ENCODE measurements at places on chromosomes 5 and 9.

DNA sequence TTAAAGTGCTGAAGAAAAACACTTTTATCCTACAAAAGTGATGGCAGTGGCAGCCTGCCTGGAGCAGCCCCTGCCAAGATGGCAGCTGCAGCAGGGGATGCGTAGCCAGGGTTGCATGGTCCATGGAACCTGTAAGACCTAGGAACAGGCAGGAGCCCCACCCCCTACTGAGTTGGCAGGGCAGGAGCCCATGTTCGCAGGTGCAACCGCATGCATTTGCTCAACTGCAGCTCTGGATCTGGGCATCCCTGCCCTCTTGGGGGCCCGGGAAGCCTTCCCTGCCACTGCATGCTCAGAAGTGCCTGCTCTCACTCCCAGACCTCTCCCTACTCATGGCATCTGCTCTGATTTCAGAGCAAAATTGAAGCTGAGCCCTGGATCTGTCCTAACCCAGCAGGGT is 779.6 kb downstream of the CDH18 start:
- H3K36me3 ChIP-seq, result no peaks in the 10 kb centered on the region
- no peaks in the 10 kb centered on the region for H3K27me3 ChIP-seq
- H3K27ac ChIP-seq, result no peak overlapping the region
- DNase-seq, result no peak
- H3K4me1 ChIP-seq, result no peaks in the 10 kb centered on the region

DNA sequence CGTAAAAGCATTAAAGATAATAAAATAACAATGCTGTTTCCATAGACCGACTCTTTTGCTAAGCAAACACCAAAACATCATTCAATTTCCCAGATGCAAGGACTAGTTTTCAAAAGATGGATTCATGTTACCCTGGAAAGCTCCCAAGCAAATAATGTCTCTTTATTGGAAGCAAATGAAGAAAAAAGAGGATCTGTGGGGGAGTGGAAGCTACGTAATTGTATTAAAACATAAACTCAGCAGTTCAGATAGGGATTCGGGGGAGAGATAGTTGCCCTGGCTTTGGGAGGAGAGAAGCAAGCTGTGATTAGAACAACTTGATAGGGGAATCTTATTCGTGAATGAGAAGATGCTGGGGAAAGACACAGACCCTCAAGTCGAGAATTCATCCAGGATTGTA is 491.0 kb upstream of the CLINT1 start:
- no peak for DNase-seq
- no peaks in the 10 kb centered on the region for H3K36me3 ChIP-seq
- no peak overlapping the region for H3K4me3 ChIP-seq
- H3K27me3 ChIP-seq, result no peaks in the 10 kb centered on the region
- H3K4me1 ChIP-seq, result no peaks in the 10 kb centered on the region

- no peak overlapping the region for H3K27ac ChIP-seq
- peaks cover 2% of the 10 kb centered on the region for H3K4me1 ChIP-seq
- H3K4me3 ChIP-seq, result no peak overlapping the region
- no peaks in the 10 kb centered on the region for H3K36me3 ChIP-seq
Measured at GRCh38 chr5:36605241-36605640, 1.2 kb upstream of the SLC1A3 start.

DNA sequence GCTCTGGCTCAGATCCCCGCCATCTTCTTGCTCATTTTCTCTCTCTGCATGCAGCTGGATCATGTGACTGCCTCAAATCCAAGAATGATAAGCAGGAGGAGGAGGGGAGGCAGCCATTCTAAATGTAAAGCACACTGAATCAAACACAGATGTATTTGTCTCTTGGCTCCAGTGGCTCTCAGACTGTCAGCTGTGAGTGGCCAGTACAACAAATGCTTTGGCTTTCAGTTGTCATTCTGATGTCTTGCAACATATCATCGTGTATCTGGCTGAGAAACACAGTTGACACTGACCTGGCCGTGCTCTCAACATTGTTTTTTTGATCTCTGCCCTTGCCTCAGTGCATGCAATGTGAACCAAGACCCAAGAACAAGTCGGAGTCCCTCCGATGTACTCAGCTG is 233.1 kb downstream of the ADAMTSL1 start:
- no peak for DNase-seq
- no peaks in the 10 kb centered on the region for H3K27me3 ChIP-seq
- H3K27ac ChIP-seq, result no peak overlapping the region
- H3K36me3 ChIP-seq, result no peaks in the 10 kb centered on the region
- H3K4me3 ChIP-seq, result no peak overlapping the region

DNA sequence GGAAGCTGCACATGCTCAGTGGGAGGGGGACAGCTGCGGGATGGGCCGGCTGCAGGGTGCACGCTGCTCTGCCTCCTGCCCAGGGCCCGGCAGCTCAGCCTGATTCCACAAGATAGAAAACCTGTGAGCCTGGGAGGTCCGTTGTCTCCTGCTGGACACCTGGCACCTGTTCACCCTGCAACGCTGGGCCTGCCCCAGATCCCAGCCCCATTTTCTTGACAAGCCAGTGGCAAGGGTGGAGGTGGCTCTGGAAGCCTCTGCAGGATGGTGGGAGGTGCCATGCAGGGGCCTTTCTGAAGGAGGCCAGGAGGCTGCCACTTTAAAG is 68.1 kb upstream of the RNF130 start:
- H3K27me3 ChIP-seq, result no peaks in the 10 kb centered on the region
- H3K4me1 ChIP-seq, result no peaks in the 10 kb centered on the region
- H3K4me3 ChIP-seq, result no peak overlapping the region
- no peak overlapping the region for H3K27ac ChIP-seq
- DNase-seq, result no peak

GRCh38 chr5:83509540-83509939 is 38.0 kb downstream of the VCAN start:
- H3K36me3 ChIP-seq, result peaks cover 8% of the 10 kb centered on the region
- no peaks in the 10 kb centered on the region for H3K4me1 ChIP-seq
- no peak for DNase-seq
- no peaks in the 10 kb centered on the region for H3K27me3 ChIP-seq
- no peak overlapping the region for H3K4me3 ChIP-seq

DNA sequence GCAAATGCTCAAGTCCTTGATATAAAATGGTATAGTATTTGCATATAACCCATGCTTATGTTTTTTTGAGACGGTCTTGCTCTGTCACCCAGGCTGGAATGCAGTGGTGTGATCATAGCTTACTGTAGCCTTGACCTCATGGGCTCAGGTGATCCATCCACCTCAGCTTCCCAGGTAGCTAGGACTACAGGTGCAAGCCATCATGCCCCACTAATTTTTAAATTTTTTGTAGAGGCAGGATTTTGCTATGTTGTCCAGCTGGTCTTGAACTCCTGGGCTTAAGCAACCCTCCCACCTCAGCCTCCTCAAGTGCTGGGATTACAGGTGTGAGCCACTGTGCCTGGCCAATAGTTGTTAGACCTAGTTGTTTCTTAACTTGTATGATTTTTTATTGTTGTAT is 17.3 kb downstream of the SLC36A3 start:
- H3K36me3 ChIP-seq, result no peaks in the 10 kb centered on the region
- DNase-seq, result no peak
- no peaks in the 10 kb centered on the region for H3K27me3 ChIP-seq
- no peak overlapping the region for H3K4me3 ChIP-seq
- H3K4me1 ChIP-seq, result no peaks in the 10 kb centered on the region

DNA sequence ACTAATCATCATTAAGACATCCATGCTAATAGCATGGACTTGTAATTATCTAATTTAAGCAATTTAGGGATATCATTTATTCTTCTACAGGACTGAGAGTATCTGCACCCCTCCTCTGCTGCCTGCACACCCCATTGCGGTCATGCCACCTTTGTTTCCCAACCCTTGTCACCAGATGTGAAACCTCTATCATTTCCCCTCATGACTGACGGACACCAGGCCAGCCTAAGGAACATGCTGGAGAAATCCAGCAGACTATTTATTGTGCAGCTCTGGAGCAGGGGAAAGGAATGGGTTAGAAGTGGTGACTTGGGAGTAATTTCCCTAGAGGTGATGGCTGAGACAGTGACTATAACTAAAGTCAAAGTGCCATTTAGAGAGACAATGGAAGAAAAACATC is 40.7 kb downstream of the UGCG start:
- no peak overlapping the region for H3K27ac ChIP-seq
- H3K27me3 ChIP-seq, result no peaks in the 10 kb centered on the region
- H3K4me3 ChIP-seq, result no peak overlapping the region
- H3K36me3 ChIP-seq, result peaks cover 24% of the 10 kb centered on the region

GRCh38 chr9:124386201-124386600 is 29.0 kb downstream of the PSMB7 start:
- no peak for DNase-seq
- H3K36me3 ChIP-seq, result peaks cover 25% of the 10 kb centered on the region
- no peaks in the 10 kb centered on the region for H3K27me3 ChIP-seq
- no peak overlapping the region for H3K4me3 ChIP-seq
- H3K27ac ChIP-seq, result no peak overlapping the region

DNA sequence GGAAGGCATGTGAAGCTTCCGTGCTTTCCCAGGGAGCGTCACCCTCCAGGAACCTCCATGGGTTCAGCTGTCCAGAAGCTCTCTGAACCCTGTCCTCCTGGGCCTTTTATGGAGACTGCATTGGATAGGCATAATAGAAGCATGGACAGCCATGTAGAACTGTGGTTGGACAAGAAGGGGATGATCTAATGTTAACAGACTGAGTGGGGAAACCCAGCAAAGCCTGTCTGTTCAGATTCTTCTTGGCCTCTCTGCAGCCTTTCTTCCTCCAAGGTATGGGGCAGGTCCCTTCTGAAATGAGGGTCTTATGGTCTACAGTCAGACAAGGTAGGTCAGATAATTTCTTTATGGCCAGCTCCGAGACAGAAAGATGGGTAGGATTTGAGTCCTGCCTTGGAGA is 59.1 kb upstream of the CTNNA1 start:
- no peak overlapping the region for H3K27ac ChIP-seq
- H3K4me1 ChIP-seq, result no peaks in the 10 kb centered on the region
- H3K4me3 ChIP-seq, result no peak overlapping the region
- H3K36me3 ChIP-seq, result no peaks in the 10 kb centered on the region
- no peaks in the 10 kb centered on the region for H3K27me3 ChIP-seq

DNA sequence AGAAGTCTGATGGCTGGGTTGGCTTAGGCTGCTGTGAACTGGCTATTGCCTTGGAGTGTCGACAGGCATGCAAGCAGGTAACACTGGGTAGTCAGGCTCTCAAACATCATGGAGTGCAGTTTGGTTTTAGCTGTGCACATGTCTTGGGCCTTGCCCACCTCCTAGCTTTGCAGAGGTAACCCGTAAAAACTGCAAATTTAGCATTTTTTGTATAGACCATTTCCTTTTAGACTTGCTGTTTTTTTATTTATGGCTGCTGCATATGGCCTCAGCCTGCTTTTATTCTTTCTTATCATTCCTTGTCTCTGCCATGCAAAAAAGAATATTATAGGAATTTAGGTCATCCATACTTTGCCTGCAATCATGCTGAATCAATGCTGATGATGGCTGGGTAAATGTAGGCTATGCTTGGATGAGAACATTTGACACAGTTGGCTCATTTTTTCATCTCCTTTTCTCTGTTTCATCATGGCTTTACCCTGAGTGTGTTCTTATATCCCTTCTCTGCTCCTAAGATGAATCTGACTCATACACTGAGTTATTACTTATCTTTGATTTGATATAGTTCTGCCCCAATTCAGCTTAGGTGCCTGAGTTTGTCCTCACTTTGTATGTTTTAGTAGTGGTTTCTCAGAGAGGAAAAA is 27.2 kb downstream of the RECK start:
- DNase-seq, result no peak
- no peaks in the 10 kb centered on the region for H3K4me1 ChIP-seq
- H3K36me3 ChIP-seq, result peaks cover 18% of the 10 kb centered on the region
- H3K27me3 ChIP-seq, result no peaks in the 10 kb centered on the region
- no peak overlapping the region for H3K4me3 ChIP-seq

- no peaks in the 10 kb centered on the region for H3K4me1 ChIP-seq
- DNase-seq, result no peak
- H3K27ac ChIP-seq, result no peak overlapping the region
- no peak overlapping the region for H3K4me3 ChIP-seq
- no peaks in the 10 kb centered on the region for H3K27me3 ChIP-seq
Measured at GRCh38 chr9:130414081-130414731, 30.6 kb upstream of the ASS1 start.

GRCh38 chr5:100516285-100516684 is 18.9 kb upstream of the FAM174A start:
- H3K4me1 ChIP-seq, result no peaks in the 10 kb centered on the region
- no peak overlapping the region for H3K4me3 ChIP-seq
- H3K27me3 ChIP-seq, result no peaks in the 10 kb centered on the region

DNA sequence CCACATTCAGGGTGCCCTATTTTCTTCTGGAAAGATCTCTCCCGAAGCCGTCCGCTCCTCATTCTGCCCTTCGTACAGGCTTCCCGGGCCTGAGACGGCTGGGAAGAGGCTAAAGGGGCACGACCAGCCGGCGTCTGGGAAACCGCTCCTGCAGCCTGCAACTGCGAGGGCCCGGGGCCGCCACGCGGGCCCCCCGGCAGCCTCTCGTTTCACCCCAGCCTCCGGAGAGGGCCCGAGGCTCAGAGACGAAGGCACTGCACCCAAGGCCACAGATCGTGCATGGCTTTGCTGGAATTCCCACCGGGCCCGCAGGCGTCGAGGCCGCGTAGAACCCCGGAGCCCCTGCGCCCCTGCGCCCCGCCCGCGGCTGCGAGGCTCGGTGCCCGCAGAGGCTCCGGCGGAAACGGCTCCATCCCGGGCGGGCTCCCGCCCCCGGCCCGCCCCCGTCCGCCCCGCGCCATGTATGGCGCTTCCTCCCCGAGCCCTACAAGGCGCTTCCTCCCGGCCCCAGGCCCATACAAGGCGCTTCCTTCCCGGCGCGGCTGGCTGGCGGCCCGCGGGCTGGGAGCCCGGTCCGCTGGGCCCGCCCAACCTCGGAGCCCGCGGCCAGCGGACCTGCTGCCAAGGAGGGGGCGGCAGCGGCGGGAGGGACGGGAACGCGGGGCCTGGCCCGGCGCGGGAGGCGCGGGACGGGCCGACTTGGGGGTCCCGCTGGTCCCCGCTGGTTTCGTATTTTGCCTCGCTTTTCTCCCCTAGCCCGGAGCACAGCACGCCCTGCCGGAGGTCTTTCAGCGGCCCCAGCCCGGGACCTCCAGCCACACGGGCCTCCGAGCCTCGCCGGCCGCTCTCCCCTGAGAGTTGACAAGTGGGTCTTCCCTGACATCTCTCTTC is 26.6 kb downstream of the EGR1 start:
- H3K27ac ChIP-seq, result peak overlapping the region; percentile 42
- peaks cover 9% of the 10 kb centered on the region for H3K4me1 ChIP-seq
- H3K36me3 ChIP-seq, result no peaks in the 10 kb centered on the region
- DNase-seq, result peak; percentile 96
- peak overlapping the region; percentile 68 for H3K4me3 ChIP-seq
- no peaks in the 10 kb centered on the region for H3K27me3 ChIP-seq

- no peaks in the 10 kb centered on the region for H3K27me3 ChIP-seq
- DNase-seq, result peak; percentile 35
- peaks cover 6% of the 10 kb centered on the region for H3K36me3 ChIP-seq
- no peak overlapping the region for H3K4me3 ChIP-seq
- no peaks in the 10 kb centered on the region for H3K4me1 ChIP-seq
Measured at GRCh38 chr5:150560401-150561191, 52.7 kb downstream of the NDST1 start.

DNA sequence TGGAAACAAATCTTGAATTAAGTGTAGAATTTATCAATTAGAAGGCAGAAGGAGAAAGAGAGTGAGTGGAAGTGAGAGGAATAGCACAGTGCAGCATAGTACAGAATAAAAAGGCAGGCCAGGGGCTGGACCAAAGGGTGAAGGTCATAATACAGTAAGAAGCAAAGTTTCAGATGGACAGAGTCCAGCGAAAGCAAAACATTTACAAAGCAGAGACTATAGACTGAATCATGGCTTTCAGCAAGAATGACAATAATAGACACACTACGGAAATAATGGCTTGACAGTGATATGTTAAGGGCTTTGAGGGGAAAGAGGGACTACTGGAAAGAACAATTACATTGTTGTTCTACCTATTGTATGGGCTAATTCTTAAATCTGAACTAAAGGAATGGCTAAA is 249.0 kb upstream of the CHD1 start:
- H3K36me3 ChIP-seq, result no peaks in the 10 kb centered on the region
- no peak for DNase-seq
- no peak overlapping the region for H3K4me3 ChIP-seq
- H3K27me3 ChIP-seq, result no peaks in the 10 kb centered on the region
- H3K4me1 ChIP-seq, result no peaks in the 10 kb centered on the region

Data from ascending aorta (tissue), 2 donors.